Type B pancreatic cell (in vitro differentiated cells): ENCODE measurements at places on chromosomes 1 and 21.

GRCh38 chr1:206814716-206815341 is 42.5 kb upstream of the IL10 start:
- no peaks in the 10 kb centered on the region for H3K36me3 ChIP-seq
- H3K27me3 ChIP-seq, result no peaks in the 10 kb centered on the region
- no peak overlapping the region for H3K4me3 ChIP-seq
- DNase-seq, result no peak
- H3K4me1 ChIP-seq, result peaks cover 12% of the 10 kb centered on the region

DNA sequence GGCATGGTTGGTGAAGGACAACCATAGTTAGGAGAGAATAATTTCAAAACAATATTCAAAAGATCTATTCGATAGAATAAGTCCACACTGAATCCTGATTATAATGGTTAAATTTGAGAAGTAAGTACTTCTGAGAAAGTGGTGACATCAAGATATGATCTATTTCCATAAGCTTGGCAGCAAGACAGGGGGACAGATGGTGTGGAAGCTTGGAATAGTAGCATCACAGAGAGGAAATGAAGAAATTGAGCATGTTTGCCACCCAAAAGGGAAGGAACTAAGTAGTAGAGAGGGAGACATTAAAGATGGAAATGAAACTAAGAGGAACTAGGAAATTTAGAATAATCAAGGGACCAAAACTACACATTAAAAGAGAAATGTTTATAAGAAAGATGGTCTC is 94.5 kb downstream of the OLFM3 start:
- no peaks in the 10 kb centered on the region for H3K27me3 ChIP-seq
- no peak overlapping the region for H3K4me3 ChIP-seq
- H3K36me3 ChIP-seq, result no peaks in the 10 kb centered on the region

- no peaks in the 10 kb centered on the region for H3K36me3 ChIP-seq
- H3K27ac ChIP-seq, result no peak overlapping the region
- H3K4me1 ChIP-seq, result no peaks in the 10 kb centered on the region
- no peak overlapping the region for H3K4me3 ChIP-seq
- no peak for DNase-seq
These were observed 4.6 kb downstream of the MIB2 start for GRCh38 chr1:1619917-1620361.

DNA sequence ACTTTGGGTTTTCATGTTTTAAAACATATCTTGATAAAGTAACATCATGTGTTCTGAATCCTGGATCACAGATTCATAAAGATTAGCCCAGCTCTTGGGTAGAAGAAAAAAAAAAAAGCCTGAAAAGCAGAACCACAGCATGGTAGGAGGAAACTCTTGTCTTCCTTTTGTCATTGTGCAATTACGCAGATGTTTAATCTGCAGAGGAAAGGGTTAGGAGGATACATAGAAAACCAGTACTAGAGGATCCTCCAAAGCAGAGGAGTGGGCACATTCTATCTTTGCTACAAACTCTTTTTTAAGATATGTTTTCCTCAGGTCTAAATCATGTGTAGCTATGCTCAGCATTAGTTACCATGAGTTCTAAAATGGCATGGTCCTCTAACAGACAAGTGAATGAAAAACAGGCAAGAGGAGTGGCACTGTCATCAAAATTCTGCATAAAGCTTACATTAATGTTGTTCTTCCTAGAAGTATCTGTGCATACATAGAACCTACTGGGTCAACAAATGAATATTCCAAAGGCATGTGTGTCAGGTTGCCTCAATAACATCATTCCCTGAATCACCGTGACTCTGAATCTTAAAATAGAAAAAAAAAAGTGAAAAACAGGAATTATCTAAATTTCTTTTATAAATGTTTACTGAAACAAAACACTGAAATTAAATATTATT is 107.0 kb downstream of the NME7 start:
- no peaks in the 10 kb centered on the region for H3K4me1 ChIP-seq
- DNase-seq, result no peak

DNA sequence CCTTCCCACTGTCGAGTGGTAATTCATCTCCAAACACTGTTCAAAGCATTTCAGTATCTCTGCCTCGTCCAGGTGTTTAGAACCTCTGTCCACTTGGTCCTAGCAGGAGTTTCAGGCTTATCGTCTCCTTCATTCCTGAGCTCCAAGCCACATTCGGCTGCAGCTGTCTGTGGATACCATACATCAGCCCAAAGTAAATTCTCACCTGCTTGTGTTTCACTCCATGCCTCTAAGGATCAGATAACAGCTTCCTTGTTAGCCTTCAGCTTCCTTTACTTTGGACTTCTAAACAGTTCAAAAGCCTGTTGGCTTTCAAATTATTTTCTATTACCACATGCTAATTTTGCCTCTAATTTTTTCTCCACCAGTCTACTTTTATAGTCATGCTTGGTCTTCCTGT is 219.0 kb upstream of the L1TD1 start:
- peaks cover 24% of the 10 kb centered on the region for H3K4me1 ChIP-seq
- H3K27me3 ChIP-seq, result no peaks in the 10 kb centered on the region
- H3K36me3 ChIP-seq, result no peaks in the 10 kb centered on the region
- DNase-seq, result no peak

GRCh38 chr1:237972186-237972585 is 81.5 kb upstream of the ZP4 start:
- no peaks in the 10 kb centered on the region for H3K36me3 ChIP-seq
- H3K27me3 ChIP-seq, result peaks cover 4% of the 10 kb centered on the region
- H3K4me1 ChIP-seq, result peaks cover 10% of the 10 kb centered on the region
- H3K4me3 ChIP-seq, result no peak overlapping the region

DNA sequence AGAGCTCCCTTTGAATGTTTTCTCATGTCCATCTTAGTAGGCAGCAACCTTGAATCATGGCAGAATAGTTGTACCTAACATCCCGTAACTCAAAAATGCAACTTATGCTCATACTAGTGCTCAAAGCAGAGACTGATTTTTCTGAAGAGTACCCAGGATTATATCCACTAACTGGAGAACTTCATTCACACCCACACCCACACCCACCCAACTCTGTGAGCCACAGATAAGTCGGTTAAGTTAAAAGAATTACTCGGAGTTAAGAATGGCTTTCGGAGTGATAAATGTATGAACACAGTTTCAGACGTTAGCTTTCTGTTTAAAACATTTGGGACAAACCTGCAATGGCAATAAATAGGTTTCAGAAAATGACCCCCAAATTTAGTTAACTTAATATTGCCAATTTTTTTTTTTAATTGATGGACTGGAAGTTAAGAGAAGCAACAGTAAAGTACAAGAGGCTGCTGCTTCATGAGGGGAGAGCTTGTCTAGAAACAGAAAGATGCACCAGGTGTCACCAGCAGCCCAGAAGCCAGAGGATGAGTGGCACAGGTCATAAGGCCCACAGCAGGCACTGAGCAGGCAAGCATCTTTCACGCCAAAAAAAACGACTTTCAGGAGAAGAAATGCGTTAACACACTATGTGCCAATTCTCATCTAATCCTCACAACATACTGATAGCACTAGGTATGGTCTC is 48.4 kb upstream of the C1orf198 start:
- H3K27me3 ChIP-seq, result no peaks in the 10 kb centered on the region
- peaks cover 11% of the 10 kb centered on the region for H3K4me1 ChIP-seq
- no peak for DNase-seq

DNA sequence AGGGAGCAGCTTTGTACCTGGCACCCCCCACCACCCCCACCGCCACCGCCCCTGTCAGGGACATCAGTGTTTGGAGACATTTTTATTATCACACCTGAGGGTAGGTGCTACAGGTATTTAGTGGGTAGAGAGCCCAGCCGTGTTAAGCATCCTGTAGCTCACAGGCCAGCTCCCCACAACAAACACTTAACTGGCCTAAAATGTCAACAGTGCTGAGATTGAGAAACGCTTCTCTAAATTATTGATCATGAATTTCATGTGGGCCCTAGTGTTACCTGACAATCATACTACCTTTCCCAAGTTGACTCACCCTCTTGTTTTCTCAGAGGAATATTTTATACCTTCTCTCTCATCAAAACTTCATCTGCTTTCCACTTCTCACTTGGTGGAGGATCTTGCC is 21.4 kb downstream of the ELF3 start:
- H3K27me3 ChIP-seq, result no peaks in the 10 kb centered on the region
- peak overlapping the region; percentile 78 for H3K27ac ChIP-seq
- H3K36me3 ChIP-seq, result no peaks in the 10 kb centered on the region

DNA sequence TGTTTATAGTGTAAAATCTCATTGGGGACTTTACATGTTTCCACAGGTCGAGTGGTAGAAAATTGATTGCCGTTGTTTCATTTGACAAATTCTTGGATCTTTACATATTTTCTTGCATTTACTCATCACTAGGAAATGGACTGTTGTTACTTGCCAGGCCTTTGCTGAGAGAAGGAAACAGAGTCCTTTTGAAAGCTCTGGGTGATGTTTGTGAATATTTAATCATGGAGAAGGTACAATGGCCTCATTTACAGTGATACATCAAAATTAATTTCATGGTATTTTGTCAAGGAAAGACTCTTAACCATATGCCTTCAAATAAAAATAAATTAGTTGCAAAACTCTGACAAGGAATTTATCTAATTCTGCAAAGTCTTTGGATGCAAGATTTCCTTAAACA is 198.0 kb downstream of the GRIK1 start:
- DNase-seq, result no peak
- H3K27me3 ChIP-seq, result no peaks in the 10 kb centered on the region
- no peak overlapping the region for H3K27ac ChIP-seq

DNA sequence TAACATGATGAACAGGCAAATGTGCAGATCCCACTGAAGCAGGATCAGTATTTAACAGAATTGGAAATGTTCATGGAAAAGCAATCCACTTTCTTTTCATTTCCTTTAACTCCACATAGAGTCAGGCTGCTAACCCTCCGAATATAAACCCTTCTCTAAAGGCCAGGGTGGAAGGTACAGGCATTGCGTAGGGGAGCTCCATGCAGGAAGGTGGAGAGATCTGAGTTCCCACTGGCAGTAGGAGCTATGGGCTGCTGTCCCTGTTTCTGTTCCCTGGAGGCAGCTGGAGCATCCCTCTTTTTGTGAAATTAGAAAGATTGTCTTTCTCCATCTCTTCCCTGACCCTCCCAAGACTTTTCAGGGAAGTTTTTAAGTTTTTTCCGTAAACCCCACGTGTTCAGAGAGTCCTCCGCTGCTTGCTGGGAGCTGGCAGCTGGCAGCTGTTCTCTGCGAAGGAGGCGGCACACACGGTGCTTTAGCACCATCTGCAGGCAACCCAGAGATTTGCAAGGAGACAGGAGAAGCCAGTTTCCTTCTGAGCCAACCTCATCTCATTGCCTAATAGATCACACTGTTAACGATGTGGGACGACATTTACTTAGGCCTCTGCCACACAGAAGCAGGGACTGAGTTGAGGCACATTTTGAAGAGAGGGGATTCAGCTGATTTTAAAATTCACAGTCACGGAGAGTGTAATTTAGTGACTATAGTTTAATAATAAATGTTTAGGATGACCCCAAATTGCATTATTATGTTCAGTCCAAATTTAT is 55.4 kb upstream of the HOOK1 start:
- no peak overlapping the region for H3K27ac ChIP-seq
- peak overlapping the region; percentile 77 for H3K4me3 ChIP-seq
- H3K27me3 ChIP-seq, result no peaks in the 10 kb centered on the region
- H3K36me3 ChIP-seq, result peaks cover 5% of the 10 kb centered on the region
- H3K4me1 ChIP-seq, result peaks cover 41% of the 10 kb centered on the region

DNA sequence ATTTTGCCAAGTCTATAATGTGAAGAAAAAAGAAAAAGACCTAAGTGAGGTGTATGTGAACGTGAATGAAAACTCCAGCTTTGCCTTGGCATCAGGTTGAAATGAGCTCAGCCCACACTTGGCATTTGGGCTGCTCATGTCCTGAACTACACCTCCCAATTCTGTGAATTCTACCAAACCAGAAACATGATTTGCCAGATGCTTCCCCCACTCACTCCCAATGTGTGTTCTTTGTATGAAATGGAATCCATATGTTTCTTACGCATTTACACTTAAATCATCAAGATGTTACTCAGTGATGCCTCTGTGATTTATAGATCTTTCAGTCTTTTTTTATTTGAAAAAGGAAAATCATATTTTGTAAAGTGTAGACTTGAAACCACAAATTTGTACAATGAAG is 32.8 kb upstream of the RUNX1 start:
- no peaks in the 10 kb centered on the region for H3K4me1 ChIP-seq
- peaks cover 3% of the 10 kb centered on the region for H3K36me3 ChIP-seq
- no peak for DNase-seq
- no peak overlapping the region for H3K27ac ChIP-seq

DNA sequence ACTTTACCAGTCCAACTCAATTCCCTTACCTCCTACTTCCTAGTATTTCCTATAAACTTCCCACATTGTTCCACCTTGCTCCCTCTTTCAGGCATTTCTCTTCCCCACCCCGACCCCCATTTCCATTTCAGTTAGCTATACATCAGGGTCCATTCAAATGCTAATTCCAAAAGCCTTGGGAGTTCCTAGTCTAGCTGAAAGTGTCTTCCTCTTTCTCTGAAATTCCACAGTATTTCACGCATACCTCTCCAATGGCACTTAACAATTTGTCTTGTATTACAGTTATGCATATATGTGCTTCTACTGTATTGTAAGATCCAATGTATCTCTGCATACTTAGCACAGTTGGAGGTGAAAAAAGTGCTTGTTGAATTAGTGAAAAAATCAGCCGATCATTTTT is 94.9 kb downstream of the ZNF644 start:
- H3K4me1 ChIP-seq, result peaks cover 31% of the 10 kb centered on the region
- no peak overlapping the region for H3K27ac ChIP-seq
- H3K36me3 ChIP-seq, result peaks cover 20% of the 10 kb centered on the region
- H3K27me3 ChIP-seq, result no peaks in the 10 kb centered on the region

GRCh38 chr1:28974432-28974831 is 60.1 kb downstream of the EPB41 start:
- peaks cover 9% of the 10 kb centered on the region for H3K36me3 ChIP-seq
- H3K4me1 ChIP-seq, result peaks cover 23% of the 10 kb centered on the region
- H3K27me3 ChIP-seq, result no peaks in the 10 kb centered on the region
- H3K27ac ChIP-seq, result peak overlapping the region; percentile 42
- DNase-seq, result no peak
- H3K4me3 ChIP-seq, result no peak overlapping the region

DNA sequence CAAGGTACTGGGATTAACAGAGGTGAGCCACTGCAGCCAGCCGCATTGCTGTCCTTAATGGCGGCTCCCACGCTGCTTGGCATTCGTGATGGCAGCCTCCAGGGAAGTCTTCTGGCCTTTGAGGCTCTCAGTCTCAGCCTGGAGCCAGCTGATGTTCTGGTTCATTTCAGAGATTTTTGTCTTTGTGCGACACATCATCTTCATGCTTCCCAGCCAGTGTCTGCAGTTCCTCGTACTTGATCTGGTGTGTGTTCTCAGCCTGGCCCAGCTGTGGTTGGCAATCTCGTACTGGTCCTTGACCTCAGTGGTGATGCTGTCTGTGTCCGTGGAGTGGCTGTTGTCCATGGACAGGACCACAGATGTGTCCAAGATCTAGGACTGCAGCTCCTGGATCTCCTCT is 11.7 kb downstream of the SNRPE start:
- no peaks in the 10 kb centered on the region for H3K27me3 ChIP-seq
- DNase-seq, result no peak
- no peak overlapping the region for H3K4me3 ChIP-seq
- no peaks in the 10 kb centered on the region for H3K4me1 ChIP-seq

- H3K4me3 ChIP-seq, result no peak overlapping the region
- H3K36me3 ChIP-seq, result peaks cover 32% of the 10 kb centered on the region
- DNase-seq, result no peak
- H3K27me3 ChIP-seq, result no peaks in the 10 kb centered on the region
- no peak overlapping the region for H3K27ac ChIP-seq
These were observed 18.3 kb downstream of the UBR4 start for GRCh38 chr1:19191811-19192210.

- H3K4me3 ChIP-seq, result no peak overlapping the region
- no peaks in the 10 kb centered on the region for H3K4me1 ChIP-seq
- H3K36me3 ChIP-seq, result no peaks in the 10 kb centered on the region
These were observed 447.2 kb upstream of the NR5A2 start for GRCh38 chr1:199580300-199580699.

GRCh38 chr1:198499588-198499987 is 40.9 kb downstream of the ATP6V1G3 start:
- no peaks in the 10 kb centered on the region for H3K4me1 ChIP-seq
- no peaks in the 10 kb centered on the region for H3K27me3 ChIP-seq
- H3K4me3 ChIP-seq, result no peak overlapping the region
- H3K27ac ChIP-seq, result no peak overlapping the region
- no peak for DNase-seq
